Activated T-helper 9 cell treated with anti-CD3 and anti-CD28 coated beads, Interleukin-2, amount 50 U/mL, for 16 hours (primary cell): ENCODE measurements at places on chromosomes 12 and 14.

GRCh38 chr12:42421844-42422779, 96.1 kb downstream of the PPHLN1 start:
- DNase-seq = no peak

DNA sequence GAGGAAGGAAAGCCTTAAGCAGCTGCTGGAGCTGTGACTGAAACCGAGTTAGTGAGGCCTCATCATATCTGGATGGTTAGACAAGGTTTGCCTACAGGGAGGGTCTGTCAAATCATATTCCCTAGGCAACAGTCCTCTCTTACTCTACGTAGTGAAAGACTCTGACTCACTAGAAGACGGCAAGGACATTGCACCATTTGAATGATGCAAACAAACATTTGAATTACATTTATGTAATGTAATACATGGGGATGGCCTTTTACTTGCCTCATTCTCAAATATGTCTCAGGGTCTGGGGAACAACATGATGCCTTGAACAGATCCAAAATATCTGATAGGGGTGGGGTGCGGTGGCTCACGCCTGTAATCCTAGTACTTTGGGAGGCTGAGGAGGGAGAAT, 29.8 kb upstream of the STRAP start:
- no peak for DNase-seq

GRCh38 chr14:30227436-30227835, 299.8 kb upstream of the PRKD1 start:
- DNase-seq = no peak

GRCh38 chr14:31080056-31080455, 53.9 kb upstream of the STRN3 start:
- DNase-seq = no peak

DNA sequence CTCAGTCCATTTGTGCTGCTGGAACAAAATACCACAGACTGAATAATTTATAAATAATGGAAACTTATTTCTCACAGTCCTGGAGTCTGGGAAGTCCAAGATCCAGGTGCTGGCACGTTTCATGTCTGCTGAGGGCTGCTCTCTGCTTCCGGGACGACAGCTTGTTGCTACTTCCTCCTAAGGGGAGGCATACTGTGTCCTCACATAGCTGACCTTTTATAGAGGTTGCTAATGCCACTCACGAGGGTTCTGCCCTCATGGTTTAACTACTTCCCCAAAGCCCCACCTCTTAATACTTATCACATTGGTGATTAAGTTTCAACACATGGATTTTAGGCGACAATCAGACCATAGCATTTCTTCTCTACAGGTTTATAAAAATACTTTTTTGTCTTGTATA, 411.1 kb downstream of the NRXN3 start:
- DNase-seq = no peak

- no peak for DNase-seq
Observed at GRCh38 chr14:77031759-77032490, 3.4 kb upstream of the IRF2BPL start.

DNA sequence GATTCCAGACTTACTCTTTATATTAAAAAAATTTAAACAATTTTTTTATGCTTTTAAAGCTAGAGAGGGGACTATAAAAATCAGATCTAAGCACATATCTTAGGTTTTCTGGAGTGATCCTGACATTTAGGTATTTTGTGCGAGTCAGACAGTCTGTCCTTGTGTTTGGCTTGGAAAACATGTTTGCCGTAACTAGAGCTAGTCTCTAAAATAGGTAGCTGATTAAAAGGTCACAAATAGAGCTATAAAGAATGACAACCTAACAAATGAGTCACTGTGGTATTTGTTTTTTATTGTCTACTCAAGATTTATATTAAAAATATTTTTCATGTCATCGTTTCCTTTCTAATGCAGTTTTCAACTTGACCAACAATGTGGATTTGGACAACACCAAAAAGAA, 73.4 kb downstream of the MNAT1 start:
- DNase-seq = no peak

DNA sequence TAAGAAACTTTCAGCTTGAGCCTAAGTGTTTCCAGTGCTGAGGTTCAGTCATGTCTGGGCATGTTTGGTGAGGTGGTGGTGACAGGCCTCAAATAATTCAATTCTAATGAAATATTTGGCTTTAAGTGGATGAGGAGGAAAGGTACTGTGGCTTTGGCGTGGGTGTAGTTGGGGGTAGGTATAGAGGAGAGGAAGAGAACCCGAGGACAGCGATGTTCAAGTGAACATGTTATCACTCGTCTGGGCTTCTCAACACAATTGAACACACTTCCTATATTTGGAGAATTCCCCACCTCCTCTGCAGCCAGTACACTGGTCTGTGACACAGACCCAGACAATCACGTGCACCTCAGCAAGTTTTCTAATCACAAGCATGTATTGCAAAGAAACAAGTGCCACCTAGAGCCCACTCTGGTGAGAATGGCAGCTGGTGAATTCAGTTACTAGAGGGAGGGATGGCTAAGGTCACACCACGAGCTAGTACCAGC, 53.0 kb downstream of the IFNG-AS1 start:
- DNase-seq = no peak

- DNase-seq = no peak
Observed at GRCh38 chr14:24231263-24232120, 675 bp downstream of the NEDD8 start.

GRCh38 chr14:77601846-77602619, 14.4 kb downstream of the SPTLC2 start:
- no peak for DNase-seq

DNA sequence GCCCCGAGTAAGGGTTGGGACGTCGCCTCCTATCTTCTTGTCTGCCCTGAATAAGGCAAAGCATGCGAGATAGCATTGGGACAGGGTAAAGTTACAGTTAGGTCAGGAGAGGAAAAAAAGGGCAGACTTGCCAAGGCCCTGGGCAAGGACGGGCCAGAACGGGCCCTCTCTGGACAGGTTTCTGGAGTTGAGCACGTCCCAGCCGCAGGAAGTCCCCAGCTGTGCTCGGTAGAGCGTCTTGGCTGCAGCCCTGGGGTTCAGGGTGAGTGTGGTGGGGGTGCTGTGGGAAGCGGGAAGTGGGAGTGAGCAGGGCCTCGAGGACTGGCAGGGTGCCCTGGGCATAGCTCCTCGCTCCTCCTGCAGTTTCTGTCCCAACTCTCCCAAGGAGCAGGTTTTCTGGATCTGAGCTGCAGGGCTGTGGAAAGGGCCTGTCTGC, 5.4 kb downstream of the RPS6KL1 start:
- no peak for DNase-seq

DNA sequence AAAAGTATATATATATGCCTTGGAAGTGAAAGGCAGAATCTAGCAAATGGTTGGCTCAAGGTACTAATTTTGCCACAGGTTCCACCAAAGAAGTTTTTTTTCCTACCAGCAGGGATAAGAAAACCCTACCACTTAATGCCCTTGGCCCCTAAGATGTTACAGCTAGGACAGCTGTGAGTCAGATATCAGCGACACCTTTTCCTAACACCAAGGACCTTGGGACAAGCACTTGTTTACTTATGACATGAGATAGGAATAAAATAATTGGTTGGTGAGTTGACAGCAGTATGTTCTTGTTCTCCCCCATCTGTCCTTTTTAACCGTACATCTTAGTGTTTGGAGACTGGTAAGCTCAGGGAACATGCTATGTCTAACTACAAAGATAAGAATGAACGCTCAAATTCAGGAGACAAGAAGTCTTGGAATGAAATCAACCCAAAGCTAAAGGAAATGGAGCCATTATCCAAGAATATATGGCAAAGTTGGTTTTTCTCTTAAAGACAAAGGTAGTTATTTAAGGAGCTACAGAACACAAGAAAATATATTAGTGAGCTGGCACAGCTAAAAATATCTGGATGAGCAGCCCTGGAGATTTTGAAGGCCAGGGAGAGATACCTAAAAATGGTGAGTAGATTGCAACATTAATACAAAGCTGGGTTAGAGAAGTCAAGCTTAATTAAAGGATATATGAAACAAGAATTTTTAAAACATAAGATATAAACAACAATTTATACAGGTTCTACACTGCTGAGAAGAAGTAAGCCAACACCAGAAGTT, 126.8 kb downstream of the TMTC1 start:
- no peak for DNase-seq

DNA sequence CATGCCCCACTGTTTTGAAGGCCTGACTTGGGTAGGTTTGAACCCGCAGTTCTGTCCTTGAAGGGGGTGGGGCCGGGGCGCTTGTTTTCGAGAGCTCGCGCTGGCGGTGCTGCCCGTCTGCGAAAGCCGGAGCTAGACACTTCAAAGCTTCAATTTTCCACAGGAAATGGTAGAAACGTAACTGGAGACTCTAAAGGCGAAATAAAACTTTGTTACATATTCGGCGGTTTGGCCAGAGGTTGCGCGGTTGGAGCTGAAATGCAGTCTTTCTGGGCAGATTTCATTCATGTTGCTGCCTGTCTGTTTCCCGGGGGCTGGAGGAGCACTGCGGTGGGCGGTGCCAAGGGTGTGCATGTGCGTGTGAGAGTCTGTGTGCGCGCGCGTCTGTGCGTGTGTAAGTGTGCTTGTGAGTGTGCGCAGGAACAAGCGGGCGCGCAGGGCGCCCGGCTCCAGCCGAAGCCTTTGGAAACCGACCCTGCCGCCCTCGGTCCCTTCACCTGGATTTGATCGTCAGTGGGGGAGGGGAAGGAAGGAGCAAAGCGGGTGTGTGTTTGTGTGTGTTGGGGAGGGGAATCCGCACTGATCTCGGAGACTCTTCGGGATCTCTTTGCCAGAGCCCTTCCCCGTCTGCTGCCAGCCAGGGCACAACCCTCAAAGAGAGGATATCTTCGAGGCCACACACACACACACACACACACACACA, 227.7 kb upstream of the CRY1 start:
- DNase-seq = peak; percentile 64

- no peak for DNase-seq
Observed at GRCh38 chr12:64733857-64734256, 25.3 kb downstream of the GNS start.

DNA sequence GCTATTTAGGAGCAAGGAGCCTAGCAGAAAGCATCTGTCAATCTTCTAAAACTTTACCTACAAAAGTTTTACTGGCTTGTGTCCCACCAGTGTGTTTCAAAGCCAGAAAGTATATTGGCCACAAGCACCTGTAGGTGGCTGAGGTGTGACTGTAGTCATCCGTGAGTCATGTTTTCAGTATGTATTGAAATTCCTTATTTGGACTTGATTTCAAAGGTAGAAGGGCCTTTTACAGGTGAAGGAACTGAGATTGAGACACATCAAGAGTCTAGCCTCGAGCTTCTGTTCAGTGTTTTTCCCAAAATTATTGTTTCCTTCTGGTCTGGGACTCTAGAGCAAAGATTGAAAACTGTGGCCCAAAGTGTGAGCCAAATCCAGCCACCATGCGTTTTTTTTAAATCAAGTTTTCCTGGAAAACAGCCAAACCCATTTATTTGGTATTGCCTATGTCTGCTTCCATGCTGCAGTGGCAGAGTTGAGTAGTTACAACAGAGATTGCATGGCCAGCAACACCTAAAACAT, 195.3 kb upstream of the BCL2L14 start:
- DNase-seq = peak; percentile 13

DNA sequence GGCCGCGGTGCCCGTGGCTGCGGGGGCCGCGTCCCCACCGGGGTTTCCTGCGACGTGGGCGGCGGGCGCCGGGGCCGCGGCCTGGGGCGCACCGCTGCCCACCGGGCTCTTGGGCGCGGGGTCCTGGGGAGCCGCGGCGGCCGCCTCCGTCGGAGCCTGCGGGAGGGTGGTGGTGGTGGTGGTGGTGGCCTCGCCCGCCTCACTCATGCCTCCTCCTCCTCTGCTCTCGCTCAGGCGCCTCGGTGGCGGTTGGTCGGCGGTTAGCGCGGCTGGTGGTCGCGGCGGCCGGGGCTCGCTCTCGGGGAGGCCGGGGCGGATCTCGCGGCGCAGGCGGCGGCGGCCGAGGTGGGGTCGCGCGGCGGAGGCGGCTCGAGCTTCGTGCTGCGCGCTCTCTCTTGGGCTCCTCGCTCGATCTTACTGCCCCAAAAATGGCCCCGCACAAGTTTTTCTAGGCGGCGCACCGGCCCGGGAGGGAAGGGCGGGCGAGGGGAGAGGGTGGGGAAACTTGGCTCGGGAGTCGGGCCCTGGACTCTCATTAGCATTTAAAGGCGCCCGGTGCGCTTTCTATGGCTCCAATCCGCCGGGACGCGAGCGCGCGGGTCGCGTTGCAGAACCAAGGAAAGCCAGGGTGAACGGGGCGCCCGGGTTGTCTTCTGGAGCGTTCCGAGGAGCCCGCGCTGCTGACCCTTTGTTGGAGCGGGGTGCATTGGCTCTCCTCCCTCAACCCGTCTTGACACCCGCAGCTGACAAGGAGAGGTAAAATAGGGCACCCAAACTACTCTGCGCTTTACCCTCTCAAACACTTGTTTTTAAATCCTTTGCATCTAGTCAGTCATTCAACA, at the start of gene YBX3:
Gene YBX3 (minus strand): TSS at position 419 of the 842 bp plus-strand sequence. CDS start 212 bp downstream, at position 207.
- no peak for DNase-seq

GRCh38 chr12:6767353-6768319, 1.5 kb downstream of the PTMS start:
- DNase-seq = no peak

- no peak for DNase-seq
Observed at GRCh38 chr14:42541535-42542001, 934.9 kb downstream of the LRFN5 start.

- DNase-seq = no peak
Observed at GRCh38 chr12:119020406-119021360, 39.3 kb downstream of the SRRM4 start.

- DNase-seq = no peak
Observed at GRCh38 chr14:88181072-88181471, 142.0 kb downstream of the KCNK10 start.

DNA sequence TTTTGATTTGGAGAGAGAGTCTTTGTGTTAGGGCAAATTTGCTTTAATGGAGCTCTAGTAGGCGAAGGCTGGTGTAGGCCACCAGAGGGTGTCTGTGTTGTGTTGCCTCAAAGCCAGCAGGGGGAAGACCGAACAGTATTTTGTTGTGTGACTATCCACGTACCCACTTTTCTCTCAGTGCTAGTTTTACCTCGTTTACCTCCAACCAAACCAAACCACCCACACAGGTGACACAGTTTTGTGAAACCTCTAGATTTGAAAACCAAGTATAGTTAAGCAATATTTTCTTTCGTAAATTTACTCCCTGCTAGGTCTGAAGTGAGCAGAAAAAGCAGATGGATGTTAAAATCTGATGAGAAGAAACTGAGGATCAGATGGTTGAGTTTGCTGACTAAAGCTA, 36.3 kb upstream of the NPFF start:
- DNase-seq = peak; percentile 24

- DNase-seq = no peak
Observed at GRCh38 chr14:86296173-86296572, 766.2 kb downstream of the FLRT2 start.
